Aorta (tissue), 5 donors: ENCODE measurements at places on chromosomes 3 and 15.

DNA sequence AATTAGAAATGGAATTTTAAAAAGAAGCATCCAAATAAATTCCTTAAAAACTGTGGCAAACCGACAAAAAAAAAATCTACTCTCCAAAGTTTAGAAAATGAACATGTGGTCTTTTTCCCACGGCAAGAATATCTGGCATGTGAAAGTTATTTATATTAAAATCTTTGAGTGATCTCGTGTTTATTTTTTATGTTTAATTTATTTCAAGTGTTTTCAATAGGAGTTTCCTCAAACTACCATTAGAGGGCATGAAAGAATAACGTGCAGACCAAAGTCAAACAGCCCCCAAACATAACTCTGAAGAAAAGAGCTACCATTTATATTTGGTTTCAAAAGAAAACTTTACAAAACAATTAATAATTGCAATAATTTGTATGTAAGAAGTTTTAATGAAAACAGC is 286.4 kb downstream of the ZIC4 start:
- DNase-seq: no peak

DNA sequence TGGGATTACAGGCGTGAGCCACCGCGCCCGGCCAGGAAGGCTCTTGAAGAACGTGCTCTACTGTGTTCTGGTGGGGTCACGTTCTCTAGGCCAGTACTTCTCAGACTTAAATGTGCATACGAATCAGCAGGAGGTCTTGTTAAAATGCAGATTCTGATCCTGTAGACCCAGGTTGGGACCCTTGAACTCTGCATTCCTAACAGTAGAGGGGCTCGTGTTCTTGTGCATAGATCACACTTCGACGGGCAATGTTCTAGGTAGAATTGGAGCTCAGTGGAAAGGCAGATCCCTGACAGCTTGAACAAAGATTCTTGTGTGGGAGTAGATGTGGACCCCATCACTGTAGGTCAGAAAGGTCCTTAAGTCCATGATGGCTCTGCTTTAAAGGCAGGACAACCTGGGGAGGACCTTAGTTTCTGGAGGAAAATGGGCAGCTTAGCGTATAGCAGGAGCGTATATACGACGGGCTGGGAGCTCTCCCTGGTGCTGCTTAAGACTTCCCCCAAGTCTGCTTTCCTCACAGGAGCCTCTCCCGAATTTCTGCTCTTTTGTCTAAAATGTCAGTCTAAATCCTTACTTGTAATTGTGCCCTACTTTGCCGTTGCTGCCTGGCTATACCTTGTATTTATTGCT is 16.9 kb upstream of the FAM81A start:
- DNase-seq: no peak

DNA sequence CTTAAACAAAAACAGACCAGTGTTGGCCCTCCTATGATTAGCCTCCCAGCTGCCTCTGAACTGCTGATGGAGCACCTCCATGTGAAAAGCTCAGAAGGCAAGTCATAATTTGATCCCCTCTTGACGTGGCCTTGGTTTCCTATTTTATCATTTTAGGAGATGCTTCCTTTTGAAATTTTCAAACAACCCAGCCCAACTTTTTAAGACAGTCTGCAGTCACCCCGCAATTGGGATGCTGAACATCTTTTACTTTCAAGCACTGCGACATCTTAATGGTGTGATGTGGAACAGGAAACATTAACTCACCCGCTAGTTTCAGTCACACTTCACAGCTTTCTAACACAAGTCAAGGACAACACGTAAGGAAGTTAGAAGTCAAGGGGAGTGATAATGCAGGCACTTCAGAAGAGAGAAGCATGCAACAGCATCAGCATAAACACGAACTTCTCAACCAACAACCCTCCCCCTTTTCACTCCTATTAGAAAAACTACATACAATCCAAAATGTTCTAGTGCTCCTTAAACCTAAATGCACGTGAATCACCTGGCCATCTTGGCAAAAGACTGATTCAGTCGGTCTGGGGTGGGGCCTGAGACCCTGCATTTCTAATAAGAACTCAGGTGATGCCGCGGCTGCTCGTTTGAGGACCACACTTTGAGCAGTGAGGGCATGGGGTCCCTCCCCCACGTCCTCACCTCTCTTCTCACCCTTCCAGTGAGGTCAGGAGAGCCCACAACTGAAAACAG is 161.5 kb downstream of the FOXP1 start:
- no peak for DNase-seq

- no peak for DNase-seq
Observed at GRCh38 chr3:157844216-157844615, 262.0 kb downstream of the SHOX2 start.
